ENCODE measurements at places on chromosomes 3 and 15. TPM values are rescaled to one million over a fixed set of nuclear protein-coding genes. Genes with fewer than 3 reads are reported as not detected.

The SI gene
- not detected for total RNA-seq

The SPESP1 gene
- not detected for total RNA-seq

DNA sequence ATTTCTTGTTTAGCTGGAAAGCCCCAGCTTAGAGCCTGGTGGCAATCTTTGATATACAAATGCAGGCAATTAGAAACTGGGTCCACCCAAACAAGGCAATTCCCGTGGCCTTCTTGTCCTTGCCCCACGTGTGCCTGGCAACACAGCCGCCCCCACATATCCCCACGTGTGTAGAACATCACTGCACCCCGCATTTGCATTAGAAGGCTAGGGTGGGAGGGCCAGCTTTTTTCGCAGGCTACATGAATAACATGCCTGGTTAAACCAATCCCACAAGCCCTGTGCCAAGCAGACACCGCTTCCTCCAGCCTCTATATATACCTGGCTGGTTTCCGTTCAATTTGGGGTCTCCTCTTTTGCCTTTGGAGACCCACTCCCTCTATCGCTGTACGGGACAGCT, 250.2 kb downstream of the ZNF385D start:
- no peaks in the 10 kb centered on the region for H3K4me1 ChIP-seq
- no peak overlapping the region for H3K4me3 ChIP-seq
- no peak overlapping the region for H3K27ac ChIP-seq
- no peak for DNase-seq
- H3K27me3 ChIP-seq = no peaks in the 10 kb centered on the region

DNA sequence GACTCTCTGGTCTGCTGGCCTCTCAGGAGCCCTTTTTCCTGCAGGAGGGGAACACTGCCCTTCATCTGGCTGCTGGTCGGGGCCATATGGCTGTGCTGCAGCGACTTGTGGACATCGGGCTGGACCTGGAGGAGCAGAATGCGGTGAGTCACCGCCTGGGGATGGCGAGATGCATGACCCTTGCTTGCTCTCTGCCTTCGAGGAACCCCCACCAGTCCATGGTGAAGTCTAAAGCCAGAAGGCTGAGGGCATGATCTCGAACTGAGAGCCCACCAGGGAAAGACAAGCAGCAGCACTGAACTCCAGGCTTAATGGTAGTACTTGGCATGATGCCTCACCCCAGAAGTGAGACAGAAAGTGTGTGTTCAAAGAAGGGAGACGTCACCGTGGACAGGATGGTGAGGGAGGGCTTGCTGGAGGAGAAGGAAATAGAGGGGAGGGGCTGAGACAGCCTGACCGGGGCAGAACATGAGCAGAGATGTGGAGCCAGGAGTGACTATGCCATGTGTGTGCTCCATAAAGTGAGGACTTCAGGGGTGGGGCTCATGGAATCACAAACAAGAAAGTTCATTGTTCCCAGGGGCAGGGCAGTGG, 19.2 kb downstream of the ANKDD1A start:
- H3K4me1 ChIP-seq = peaks cover 11% of the 10 kb centered on the region
- peaks cover 7% of the 10 kb centered on the region for H3K36me3 ChIP-seq
- no peak overlapping the region for H3K4me3 ChIP-seq
- H3K27ac ChIP-seq = no peak overlapping the region
- no peaks in the 10 kb centered on the region for H3K27me3 ChIP-seq

DNA sequence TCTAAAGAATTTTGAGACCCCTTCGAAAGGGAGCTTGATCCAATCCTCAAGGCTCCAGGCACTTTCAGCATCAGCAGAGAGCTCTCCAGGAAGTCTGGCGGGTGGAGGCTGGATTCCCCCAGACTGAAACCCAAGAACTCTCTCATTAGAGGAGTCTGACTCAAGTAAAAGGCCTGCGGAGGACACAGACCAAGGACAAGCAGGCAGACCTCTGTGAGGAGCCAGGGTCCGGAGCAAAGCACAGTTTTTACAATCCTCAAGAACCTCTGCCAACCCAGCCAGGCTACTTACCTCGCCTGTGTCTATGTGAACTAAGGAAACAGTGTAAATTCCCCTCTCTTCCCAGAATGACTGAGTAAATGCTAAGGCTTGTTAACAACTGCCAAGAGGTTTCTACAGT, 86.2 kb downstream of the FBN1 start:
- peaks cover 20% of the 10 kb centered on the region for H3K36me3 ChIP-seq
- peaks cover 97% of the 10 kb centered on the region for H3K4me1 ChIP-seq
- peak; percentile 88 for DNase-seq
- peak overlapping the region; percentile 94 for H3K27ac ChIP-seq

DNA sequence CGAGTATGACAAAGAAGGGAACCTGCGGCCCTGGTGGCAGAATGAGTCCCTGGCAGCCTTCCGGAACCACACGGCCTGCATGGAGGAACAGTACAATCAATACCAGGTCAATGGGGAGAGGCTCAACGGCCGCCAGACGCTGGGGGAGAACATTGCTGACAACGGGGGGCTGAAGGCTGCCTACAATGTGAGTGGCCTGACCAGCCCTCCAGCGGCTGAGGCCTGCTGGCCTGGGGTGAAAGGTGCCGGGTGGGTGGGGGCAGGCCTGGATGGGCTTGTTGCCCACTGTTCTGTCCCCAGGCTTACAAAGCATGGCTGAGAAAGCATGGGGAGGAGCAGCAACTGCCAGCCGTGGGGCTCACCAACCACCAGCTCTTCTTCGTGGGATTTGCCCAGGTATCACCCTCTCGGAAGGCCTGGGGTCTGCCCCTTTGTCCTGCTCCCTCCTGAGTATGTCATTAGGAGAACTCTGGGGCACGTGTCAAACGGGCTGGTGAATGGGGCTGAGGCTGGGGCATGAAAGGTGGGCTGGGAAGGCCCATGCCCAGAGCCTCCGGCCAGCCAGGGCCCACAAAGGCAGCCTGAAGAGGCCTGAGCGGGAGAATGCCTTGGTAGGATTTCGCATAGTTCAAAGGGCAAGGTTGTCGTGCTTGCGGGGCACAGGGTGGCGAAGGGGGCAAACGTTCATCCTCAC, 7.8 kb upstream of the PSMD2 start:
- DNase-seq = no peak
- no peaks in the 10 kb centered on the region for H3K36me3 ChIP-seq
- H3K4me1 ChIP-seq = no peaks in the 10 kb centered on the region

The GPR15 gene
- total RNA-seq = not detected

Measured in osteocyte (in vitro differentiated cells).